SHP77 (cell line): ENCODE measurements at places on chromosomes 7 and 10.

DNA sequence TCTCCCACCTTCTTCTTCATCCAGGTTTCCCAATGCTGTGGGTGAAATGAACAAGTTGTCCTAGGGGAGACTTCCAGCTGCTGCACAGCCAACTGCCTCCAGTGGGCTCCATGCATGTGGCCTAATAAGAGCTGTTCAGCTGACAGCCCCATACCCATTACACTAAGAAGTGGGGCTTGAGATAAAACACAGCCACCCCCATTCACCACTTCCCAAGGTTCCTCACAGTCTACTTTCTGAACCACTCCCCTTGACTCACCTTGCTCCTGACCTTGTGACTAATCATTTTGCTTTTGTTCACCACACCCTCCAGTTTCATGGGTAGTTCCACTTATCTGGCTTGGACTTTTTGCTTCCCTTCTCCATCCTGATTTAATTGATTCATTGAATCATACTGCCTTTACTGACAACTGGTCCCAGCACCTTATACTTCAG lies 119.3 kb downstream of the CABCOCO1 start:
- DNase-seq: no peak

DNA sequence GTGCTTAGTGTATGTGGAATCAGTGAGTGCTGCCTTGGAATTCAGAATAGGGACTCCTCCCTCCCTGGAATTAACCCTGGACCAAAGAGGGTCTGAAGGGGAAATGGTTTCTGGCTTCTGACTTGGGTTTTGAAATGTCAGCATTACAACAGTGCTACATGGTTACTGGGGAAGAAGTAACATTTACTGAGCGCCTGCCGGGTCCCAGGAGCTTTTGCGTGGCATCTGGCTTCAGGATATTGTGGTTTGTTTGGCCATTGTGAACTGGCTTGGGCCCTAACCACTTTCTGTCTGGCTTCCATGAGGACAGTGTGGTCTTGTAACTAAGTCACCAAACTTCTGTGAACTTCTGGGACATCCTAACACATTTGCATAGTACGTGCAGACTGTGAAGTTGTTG lies 21.3 kb downstream of the TSPAN15 start:
- DNase-seq: no peak

DNA sequence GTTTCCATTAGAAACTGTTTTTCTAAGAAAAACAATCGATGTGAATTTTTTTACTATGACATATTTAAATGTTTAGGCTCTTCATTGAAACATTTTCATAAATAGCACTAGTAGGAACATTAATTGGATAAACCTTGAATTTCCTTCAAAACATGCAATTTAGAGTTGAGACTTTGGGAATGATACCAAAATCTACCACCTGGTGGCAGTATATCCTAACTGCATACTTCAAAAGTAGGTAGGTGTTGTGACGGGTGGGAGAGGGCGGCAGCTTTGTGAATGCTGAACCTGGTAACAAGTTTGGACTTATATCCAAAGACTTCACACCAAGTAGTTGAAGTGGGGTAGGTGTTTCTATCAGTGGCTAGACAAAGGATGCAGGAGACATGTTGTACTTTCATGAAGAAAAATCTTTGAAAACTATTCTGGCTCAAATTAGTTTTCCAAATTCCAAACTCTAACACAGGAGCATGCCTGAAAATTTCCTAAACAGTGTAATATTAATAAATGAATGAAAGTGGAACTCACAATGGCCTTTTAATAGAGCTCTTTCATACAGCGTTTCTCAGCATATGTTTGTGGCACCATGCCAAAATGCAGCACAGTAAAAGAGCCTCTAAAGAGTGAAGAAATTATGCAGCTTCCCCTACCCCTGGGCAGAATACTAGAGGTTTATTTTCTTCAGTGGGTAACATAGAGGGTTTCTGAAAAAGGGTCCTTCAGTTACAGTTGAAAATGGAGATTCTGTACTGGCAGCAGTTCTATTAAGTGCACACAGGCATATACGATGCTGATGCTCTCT lies 201.0 kb upstream of the TPK1 start:
- DNase-seq: peak; percentile 18

DNA sequence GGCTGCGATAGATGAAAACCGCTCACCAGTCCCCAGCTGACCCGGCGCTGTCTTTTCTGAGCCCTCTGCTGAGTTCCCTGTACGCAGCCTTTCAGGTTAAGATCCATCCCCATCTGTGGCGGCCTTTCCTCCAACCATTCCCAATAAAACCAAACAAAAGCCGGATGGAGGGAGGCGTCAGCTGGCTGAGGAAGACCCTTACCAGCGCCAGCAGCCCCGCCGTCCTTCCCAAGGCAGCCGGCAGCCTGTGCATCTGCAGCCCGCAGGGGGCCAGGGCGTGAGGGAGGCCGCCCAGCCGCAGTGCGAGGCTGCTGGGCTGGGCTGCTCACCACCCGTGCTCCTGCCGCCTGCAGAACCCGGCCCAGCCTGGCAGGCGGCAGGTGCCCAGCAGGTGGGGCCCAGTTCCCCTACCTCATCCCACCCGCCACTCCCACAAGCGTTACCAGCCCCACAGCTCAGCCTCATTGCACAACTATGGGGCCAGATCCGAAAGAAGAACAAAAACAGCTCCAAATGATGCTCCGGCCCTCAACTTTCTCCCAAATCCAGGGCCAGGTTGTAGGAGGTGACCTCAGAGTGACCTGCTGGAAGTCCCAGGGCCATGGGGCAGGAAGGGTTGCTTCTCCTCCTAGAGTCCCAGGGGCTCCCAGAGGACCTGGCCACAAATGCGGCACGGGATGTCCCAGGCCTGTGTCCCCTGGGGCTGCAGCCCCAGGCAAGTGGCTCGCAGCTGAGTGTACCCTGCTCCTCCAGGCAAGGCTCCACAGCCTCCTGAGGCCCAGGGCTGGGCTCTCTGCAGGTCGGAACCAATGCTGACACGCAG lies 23.8 kb downstream of the PAPOLB start:
- DNase-seq: no peak

DNA sequence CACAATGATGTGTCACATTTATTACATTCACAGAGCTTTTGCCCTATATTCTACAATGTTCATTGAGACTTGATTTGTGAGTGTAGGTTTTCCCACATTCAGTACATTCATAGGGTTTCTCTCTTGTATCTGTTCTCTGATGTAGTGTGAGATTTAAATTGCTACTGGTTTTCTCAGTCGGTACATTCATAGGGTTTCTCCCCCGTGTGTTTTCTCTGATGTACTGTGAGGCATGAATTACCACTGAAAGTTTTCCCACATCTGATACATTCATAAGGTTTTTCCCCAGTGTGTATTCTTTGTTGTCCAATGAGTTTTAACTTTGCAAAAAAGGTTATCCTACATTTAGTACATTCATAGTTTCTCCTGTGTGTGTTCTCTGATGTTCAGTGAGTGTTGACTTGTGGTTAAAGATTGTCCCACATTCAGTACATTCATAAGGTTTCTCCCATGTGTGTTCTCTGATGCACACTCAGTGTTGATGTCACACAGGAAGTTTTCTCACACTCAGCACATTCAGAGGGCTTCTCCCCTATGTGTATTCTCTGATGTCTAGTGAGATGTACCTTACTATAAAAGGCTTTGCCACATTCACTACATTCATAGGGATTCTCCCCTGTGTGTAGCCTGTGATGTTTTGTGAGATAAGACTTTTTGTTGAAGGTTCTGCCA lies 63.0 kb downstream of the ZNF248 start:
- DNase-seq: no peak
